Right atrium auricular region (tissue), 2 donors: ENCODE measurements at places on chromosomes 6 and 20.

GRCh38 chr20:43787937-43788336, 61.1 kb upstream of the GTSF1L start:
- DNase-seq = no peak
- no peak overlapping the region for H3K4me3 ChIP-seq
- H3K4me1 ChIP-seq = no peaks in the 10 kb centered on the region
- H3K36me3 ChIP-seq = no peaks in the 10 kb centered on the region
- no peak overlapping the region for H3K27ac ChIP-seq

DNA sequence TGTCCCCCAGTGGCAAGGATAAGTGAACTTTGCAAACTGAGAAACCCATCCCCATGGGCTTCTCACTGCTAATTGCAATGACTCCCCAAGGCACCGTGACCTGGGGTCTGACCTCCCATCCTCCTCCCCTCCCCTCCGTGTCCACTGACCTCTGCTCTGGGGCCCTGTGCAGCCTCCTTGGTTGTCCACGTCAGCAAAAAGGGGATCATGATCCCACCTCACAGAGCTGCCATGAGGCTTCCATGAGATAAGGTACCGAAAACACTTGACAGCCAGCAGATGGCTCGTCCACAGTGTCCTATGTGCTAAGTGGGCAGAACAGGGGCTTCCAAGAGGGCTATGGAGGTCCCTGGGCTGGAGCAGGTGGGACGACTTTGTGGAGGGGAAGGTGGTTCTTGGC, 104.5 kb downstream of the GRM4 start:
- no peaks in the 10 kb centered on the region for H3K36me3 ChIP-seq
- H3K27me3 ChIP-seq = no peaks in the 10 kb centered on the region
- no peak for DNase-seq
- no peaks in the 10 kb centered on the region for H3K4me1 ChIP-seq

GRCh38 chr6:52871621-52872020, 31.0 kb upstream of the GSTA5 start:
- H3K27me3 ChIP-seq = no peaks in the 10 kb centered on the region
- H3K27ac ChIP-seq = no peak overlapping the region
- H3K36me3 ChIP-seq = no peaks in the 10 kb centered on the region
- no peak overlapping the region for H3K4me3 ChIP-seq

DNA sequence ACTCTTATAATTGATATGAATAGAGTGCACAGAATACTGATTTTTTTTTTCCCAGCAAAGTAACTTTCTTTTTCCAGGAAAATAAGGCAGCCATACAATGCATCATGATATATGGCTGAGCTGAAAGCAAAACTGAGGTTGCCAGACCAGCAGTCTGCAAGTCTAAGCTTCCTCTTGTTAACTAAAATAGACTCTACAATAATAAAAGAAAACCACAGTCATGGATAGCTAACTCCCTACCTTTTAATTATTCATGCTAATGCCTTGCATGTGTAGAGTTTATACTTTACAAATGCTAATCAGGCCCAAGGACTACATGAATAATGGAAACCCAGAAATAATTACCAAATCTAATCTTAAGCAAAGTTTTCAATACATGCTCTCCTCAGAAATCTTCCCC, 47.4 kb downstream of the MAP7 start:
- no peak overlapping the region for H3K4me3 ChIP-seq
- H3K27me3 ChIP-seq = no peaks in the 10 kb centered on the region
- H3K36me3 ChIP-seq = no peaks in the 10 kb centered on the region
- no peak for DNase-seq

DNA sequence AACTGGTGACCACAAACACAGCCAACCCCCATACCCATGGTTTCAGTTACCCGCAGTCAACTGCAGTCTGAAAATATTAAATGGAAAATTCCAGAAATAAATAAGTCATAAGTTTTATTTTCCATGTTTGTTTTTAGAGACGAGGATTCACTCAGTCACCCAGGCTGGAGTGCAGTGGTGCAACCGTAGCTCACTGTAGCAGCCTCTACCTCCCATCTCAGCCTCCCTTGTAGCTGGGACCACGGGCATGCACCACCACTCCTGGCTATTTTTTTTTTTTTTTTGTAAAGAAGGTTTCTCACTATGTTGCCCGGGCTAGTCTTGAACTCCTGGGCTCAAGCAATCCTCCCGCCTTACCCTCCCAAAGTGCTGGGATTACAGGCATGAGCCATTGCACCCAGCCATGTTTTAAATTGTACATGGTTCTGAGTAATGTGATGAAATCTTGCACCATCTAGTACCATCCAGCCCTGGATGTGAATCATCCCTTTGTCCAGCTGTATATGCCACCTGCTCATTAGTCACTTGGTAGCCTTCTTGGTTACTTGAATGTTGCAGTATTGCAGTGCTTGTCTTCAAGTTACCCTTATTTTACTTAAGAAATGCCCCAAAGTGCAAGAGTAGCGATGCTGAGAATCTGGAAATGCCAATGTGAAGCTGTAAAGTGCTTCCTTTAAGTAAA, 14.5 kb downstream of the CSNK2A1 start:
- no peak for DNase-seq
- no peak overlapping the region for H3K27ac ChIP-seq
- H3K4me1 ChIP-seq = peaks cover 5% of the 10 kb centered on the region
- H3K36me3 ChIP-seq = peaks cover 26% of the 10 kb centered on the region

- H3K4me1 ChIP-seq = peaks cover 23% of the 10 kb centered on the region
- no peak for DNase-seq
- H3K27me3 ChIP-seq = no peaks in the 10 kb centered on the region
- H3K36me3 ChIP-seq = no peaks in the 10 kb centered on the region
- no peak overlapping the region for H3K4me3 ChIP-seq
These were observed 85.8 kb upstream of the ARMC2 start for GRCh38 chr6:108762394-108762793.

GRCh38 chr6:129875610-129876520, 14.8 kb upstream of the TMEM244 start:
- no peak for DNase-seq
- H3K27me3 ChIP-seq = no peaks in the 10 kb centered on the region
- H3K27ac ChIP-seq = no peak overlapping the region
- H3K4me1 ChIP-seq = no peaks in the 10 kb centered on the region
- no peak overlapping the region for H3K4me3 ChIP-seq

DNA sequence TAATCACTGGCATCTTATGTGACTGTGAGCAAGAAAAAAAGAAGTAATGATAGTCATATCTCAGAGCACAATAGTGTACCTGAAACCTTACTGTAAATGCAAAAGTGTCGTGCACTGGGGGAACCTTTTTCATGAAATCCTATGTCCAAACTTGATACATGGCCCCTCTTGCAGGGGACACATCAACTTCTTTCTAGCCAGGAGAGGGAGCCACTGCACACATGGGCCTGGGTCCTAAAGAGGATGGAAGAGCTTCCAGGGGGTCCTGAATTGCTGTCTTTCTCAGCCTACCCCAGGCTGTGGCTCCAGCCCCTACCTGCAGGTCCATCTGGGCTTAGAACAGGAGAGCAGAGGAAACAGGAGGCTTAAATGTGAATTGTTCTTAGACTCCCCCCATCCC, 165.7 kb downstream of the SOD2 start:
- H3K36me3 ChIP-seq = no peaks in the 10 kb centered on the region
- H3K27me3 ChIP-seq = no peaks in the 10 kb centered on the region
- no peak for DNase-seq
- H3K4me1 ChIP-seq = no peaks in the 10 kb centered on the region

DNA sequence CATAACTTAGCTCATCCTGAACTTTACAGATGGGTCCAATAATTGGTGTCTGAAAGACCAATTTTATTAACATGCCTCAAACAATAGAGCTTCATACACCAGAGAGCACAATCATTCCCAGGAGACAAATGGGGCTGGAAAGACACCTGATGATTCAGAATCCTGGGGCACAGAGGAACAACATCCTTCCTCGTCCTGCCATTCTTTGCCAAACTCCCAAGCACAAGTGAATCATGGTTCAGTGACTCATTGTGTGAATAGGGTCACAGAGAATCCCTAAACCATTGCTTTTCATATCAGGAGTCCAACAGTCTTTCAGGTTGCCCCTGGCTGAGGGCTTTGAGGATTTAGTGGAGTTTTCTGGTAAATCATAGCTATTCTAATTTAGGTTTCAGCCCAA, 266.4 kb upstream of the BMP2 start:
- no peak overlapping the region for H3K27ac ChIP-seq
- peaks cover 8% of the 10 kb centered on the region for H3K4me1 ChIP-seq
- no peak for DNase-seq
- no peak overlapping the region for H3K4me3 ChIP-seq
- H3K27me3 ChIP-seq = no peaks in the 10 kb centered on the region
- H3K36me3 ChIP-seq = no peaks in the 10 kb centered on the region

GRCh38 chr6:37480951-37481534, 18.6 kb downstream of the CCDC167 start:
- peak overlapping the region; percentile 32 for H3K27ac ChIP-seq
- H3K4me1 ChIP-seq = peaks cover 35% of the 10 kb centered on the region
- no peak for DNase-seq
- no peaks in the 10 kb centered on the region for H3K27me3 ChIP-seq
- H3K36me3 ChIP-seq = peaks cover 43% of the 10 kb centered on the region

DNA sequence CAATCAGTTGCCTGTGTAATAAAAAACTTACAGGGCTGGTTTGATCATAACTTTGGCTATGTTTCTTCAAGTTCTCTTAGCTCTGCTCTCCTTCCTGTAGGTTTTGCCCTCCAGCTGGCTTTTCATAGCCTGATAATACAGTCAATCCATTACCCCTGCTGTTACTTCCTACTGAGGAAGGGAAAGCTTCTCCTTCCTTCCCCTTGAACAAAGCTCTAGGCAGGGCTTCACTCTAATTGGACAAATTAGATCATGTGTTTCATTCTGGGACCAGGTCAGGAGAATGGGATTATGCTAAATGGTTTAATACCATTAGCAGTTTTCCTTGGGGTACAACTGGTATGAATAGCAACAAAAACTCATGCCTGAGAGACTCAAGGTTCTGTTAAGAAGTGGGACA, 106.8 kb upstream of the MCHR2 start:
- no peaks in the 10 kb centered on the region for H3K36me3 ChIP-seq
- H3K27me3 ChIP-seq = peaks cover 5% of the 10 kb centered on the region
- no peak overlapping the region for H3K4me3 ChIP-seq
- no peaks in the 10 kb centered on the region for H3K4me1 ChIP-seq
- DNase-seq = no peak

- H3K27ac ChIP-seq = no peak overlapping the region
- H3K27me3 ChIP-seq = no peaks in the 10 kb centered on the region
- H3K4me3 ChIP-seq = no peak overlapping the region
- no peaks in the 10 kb centered on the region for H3K4me1 ChIP-seq
- no peak for DNase-seq
These were observed 77.9 kb downstream of the WDR27 start for GRCh38 chr6:169623975-169624374.

GRCh38 chr6:938271-938905, 245.4 kb upstream of the EXOC2 start:
- no peak for DNase-seq
- H3K4me3 ChIP-seq = no peak overlapping the region
- H3K36me3 ChIP-seq = no peaks in the 10 kb centered on the region
- H3K4me1 ChIP-seq = no peaks in the 10 kb centered on the region
- no peaks in the 10 kb centered on the region for H3K27me3 ChIP-seq
- H3K27ac ChIP-seq = no peak overlapping the region

DNA sequence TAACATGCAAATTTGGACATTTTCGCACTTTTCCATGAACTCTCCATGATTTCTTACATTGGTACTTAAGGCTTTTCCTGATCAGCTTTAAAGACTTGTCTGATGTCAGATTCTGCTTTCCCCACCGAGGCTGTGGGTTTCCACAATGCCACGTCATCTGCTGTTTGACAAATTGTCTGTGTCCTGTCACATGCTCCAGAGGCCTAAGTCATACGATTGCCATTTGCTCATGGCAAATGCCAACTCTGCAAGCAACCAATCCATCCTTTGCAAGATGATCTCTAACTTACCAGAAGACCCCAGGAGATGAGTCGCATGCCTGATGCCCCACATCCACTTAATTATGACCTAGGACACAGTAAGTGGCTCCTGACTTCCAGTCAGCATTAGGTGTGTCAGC, 556.5 kb downstream of the BMP2 start:
- DNase-seq = no peak
- H3K36me3 ChIP-seq = no peaks in the 10 kb centered on the region
- no peaks in the 10 kb centered on the region for H3K27me3 ChIP-seq
- H3K4me3 ChIP-seq = no peak overlapping the region
- no peak overlapping the region for H3K27ac ChIP-seq

- peak overlapping the region; percentile 34 for H3K4me3 ChIP-seq
- no peaks in the 10 kb centered on the region for H3K27me3 ChIP-seq
- no peaks in the 10 kb centered on the region for H3K36me3 ChIP-seq
- H3K4me1 ChIP-seq = no peaks in the 10 kb centered on the region
- H3K27ac ChIP-seq = peak overlapping the region; percentile 72
These were observed 225.5 kb upstream of the MARCKS start for GRCh38 chr6:113631666-113632065.

GRCh38 chr6:83518816-83519480, 6.6 kb downstream of the PRSS35 start:
- peaks cover 3% of the 10 kb centered on the region for H3K4me1 ChIP-seq
- no peaks in the 10 kb centered on the region for H3K27me3 ChIP-seq
- H3K36me3 ChIP-seq = no peaks in the 10 kb centered on the region
- H3K27ac ChIP-seq = no peak overlapping the region
- DNase-seq = no peak
- H3K4me3 ChIP-seq = no peak overlapping the region

DNA sequence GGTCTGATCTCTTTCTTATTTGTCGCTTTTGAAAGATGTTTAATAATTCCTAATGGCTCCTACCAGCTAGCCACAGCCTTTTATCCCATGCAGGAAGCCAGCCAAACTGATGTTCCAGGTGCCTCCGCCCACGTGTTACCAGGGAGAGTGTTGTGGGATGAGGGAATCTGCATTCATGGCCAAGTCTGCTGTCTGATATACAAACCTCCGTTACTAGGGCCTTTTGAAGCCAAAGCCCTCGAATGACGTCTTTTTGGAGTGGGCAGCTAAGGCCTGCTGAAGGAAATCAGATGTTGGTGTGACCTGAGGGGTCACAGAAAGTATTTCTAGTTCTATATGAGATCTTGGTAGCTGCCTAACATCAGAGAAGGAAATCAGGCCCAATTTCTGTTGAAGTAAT, 21.3 kb downstream of the STK35 start:
- peaks cover 4% of the 10 kb centered on the region for H3K36me3 ChIP-seq
- no peak for DNase-seq

GRCh38 chr20:46375771-46376170, 30.6 kb downstream of the ELMO2 start:
- peaks cover 91% of the 10 kb centered on the region for H3K36me3 ChIP-seq
- H3K4me3 ChIP-seq = no peak overlapping the region
- H3K4me1 ChIP-seq = no peaks in the 10 kb centered on the region
- DNase-seq = no peak

GRCh38 chr6:41275489-41275888, 11.0 kb downstream of the TREM1 start:
- no peak for DNase-seq
- no peaks in the 10 kb centered on the region for H3K4me1 ChIP-seq
- no peak overlapping the region for H3K4me3 ChIP-seq
- no peaks in the 10 kb centered on the region for H3K36me3 ChIP-seq
- H3K27ac ChIP-seq = no peak overlapping the region

GRCh38 chr20:58393299-58393698, 4.3 kb downstream of the VAPB start:
- H3K27ac ChIP-seq = no peak overlapping the region
- no peaks in the 10 kb centered on the region for H3K36me3 ChIP-seq
- H3K27me3 ChIP-seq = no peaks in the 10 kb centered on the region
- no peak for DNase-seq
- H3K4me3 ChIP-seq = no peak overlapping the region
